ENCODE measurements at places on chromosomes 13 and 19.

- DNase-seq = no peak
Observed at GRCh38 chr13:46546084-46546768, 6.7 kb upstream of the LRCH1 start.

DNA sequence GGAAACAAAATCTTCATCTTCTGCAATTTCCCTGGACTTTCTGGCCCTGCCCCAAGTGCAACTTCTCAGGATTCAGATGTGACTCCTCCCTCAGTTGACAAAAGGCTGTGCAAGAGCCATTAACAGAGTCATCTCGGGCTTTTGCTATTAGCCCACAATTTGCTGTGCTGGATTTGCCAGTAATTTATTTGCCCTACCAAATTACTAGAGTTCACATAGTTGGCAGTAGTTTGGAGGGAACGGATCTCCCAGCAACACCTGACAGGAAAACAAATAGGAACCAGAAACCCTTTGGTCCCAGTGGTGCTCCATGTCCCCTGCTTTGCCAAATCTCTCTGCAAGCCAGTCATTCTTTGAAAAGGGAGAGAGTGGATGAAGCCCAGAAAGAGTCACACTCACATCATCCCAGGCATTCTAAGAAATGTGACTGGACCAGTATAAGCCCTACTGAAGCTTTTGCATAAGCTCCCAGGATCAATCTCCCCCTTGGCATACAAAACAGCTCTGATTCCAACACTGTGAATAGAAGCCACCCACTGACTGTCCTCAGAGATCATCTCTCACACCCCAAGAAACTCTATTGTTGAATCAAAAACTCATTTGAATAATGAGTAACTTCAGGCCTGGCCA lies 350.1 kb upstream of the NBEA start:
- no peak for DNase-seq

- DNase-seq = no peak
Observed at GRCh38 chr13:89380101-89380500, 1708.9 kb downstream of the SLITRK5 start.

DNA sequence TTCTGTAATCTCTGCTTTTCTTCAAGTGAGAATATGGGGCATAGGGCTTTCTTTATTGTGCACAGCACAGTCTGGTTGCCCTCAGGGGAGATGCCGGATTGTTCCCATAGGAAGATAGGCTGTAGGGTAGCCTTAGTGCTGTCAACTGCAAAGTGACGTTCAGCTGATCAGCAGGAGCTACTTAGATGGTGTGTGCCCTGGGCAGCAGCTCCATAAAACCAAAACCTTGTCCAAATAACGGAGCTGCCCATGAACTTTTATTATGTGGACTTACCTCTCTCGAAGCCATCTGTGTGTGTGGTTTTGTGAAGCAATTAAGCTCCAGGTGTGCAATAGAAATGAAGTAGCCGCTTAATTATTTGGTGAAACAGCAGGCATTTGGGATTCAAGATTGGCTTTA lies 120.0 kb upstream of the RNF113B start:
- DNase-seq = no peak

- DNase-seq = peak; percentile 19
Observed at GRCh38 chr13:30143666-30144400, 163.5 kb downstream of the KATNAL1 start.

DNA sequence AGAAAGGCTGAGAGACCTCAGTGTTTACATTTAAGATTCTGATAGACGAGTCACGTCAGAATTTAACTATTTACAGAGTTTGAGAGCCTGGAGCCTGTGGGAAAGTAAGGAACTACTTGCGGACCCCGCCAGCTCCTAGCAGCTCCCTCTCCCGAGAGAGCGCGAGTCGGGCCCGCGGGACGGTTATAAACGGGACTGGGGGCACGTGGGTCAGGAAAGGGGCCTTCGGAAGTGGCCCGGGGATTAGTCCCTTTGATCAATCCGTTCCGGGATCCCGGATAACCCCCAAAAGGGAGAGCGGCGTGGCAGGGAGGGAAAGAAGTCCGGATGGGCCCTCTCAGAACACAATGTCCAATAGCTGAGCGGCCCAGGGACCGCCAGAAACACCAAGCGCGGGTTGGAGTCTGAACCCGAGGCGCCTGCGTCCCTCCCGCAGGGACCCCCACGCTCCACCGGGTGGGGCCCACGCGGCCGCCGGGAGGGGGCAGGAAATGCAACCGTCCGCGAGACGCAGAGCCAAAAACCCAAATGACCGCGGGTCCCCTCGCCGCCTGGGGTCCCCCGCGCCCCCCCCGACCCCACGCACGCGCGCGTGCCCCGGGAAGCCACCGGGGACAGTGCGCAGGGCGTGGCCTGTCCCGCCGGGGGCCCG lies 3.6 kb downstream of the ZIC5 start:
- no peak for DNase-seq

DNA sequence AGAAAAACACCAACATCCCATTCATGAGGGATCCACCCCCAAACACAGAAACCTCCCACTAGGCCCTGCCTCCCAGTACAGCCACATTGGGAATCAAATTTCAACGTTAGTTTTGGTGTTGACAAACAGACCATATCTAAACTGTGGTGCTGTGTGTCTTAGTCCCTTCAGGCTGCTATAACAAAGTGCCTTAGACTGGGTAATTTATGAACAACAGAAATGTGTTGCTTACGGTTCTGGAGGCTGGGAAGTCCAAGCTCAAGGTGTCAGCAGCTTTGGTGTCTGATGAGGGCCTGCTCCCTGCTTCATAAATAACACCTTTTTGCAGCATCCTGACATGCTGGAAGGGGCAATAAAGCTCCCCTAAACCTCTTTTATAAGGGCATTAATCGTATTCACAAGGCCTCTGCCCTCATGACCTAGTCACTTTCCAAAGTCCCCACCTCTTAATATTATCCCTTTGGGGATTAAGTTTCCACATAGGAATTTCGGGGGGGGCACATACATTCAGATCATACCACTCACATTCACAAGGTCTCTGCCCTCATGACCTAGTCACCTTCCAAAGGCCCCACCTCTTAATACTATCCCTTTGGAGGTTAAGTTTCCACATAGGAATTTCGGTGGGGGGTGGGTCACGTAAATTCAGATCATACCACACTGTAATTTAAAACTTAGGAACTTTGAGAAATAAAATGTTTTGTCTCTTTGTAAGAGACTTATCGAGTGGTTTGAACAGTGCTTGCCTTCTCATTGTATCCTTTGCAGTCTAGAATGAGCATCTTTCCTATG lies 27.5 kb downstream of the ZNF507 start:
- no peak for DNase-seq

DNA sequence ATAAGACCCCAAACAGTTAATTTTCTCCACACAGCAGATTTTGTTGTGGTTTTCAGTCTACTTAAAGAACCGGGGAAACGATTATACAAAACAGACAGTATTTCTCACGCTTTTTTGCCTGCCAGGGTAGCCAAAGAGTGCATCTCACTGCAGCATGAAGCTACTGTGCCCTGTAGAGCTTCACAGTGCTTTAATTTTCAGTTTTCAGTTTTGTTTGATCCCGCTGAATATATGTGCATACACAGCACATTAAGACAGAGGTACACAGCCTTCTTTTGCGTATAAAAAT lies 215.0 kb downstream of the TEX29 start:
- no peak for DNase-seq

DNA sequence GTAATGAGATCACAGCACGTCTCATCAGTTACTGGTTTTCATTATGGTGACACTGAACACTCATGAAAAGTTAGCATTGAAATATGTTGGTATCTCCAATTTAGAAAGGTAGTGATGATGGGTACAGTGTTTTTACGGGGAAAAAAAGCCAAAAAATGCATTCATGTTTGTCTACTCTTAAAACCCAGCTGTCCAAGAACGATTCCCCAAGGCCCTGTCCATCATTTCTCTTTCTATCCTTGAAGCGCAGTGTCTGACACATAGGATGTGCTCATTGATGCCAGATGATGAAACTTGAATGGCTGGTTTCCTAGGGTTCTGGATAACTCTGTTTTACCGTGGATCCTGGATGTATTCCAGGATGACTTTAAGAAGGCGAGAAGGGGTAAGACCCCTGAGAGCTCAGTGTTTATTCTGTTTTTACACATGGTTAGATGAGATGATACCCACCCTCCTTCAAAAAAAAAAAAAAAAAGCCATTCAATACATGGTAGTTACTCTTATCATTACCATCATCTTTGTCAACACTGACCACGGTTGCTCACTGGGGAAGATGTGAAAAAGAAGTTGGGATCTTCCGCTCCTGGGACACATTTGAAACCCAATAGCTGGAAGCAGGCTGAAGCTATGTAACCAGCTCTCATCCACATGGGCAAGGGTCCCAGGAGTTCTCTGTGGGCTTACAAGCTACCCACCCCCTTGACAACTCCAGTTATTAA lies 22.5 kb downstream of the SERP2 start:
- no peak for DNase-seq

GRCh38 chr13:42017264-42017663 lies 31.2 kb upstream of the DGKH start:
- no peak for DNase-seq
